ENCODE measurements at places on chromosomes 1 and 21.

GRCh38 chr1:231549733-231550447 lies 21.4 kb downstream of the TSNAX start:
- no peak for DNase-seq

GRCh38 chr1:106768077-106768476 lies 288.4 kb upstream of the PRMT6 start:
- DNase-seq, result peak; percentile 0

- no peak for DNase-seq
Measured at GRCh38 chr1:83761167-83762038, 237.5 kb downstream of the TTLL7 start.

DNA sequence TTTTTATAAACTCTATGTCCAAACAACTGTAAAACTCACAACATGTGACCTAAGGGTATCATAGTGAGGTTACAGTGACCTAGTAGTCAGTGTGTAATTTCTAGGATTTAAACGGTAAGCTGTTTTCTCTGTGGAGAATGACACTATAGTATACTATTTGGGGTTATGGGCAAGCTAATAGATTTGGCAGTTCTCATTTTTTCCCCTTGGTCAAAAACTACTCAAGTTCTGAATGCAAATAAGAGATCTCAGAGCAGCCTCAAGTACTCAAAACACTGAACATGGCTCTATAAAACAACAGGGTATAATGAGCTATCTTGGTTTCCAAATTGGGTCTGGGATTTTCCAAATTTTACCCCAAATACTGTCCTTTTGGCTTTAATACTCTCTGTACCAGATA lies 88.5 kb upstream of the HMCN1 start:
- DNase-seq, result no peak

GRCh38 chr1:229296541-229296941 lies 25.6 kb downstream of the RAB4A start:
- peak; percentile 98 for DNase-seq

GRCh38 chr1:89527750-89528381 lies 3.2 kb downstream of the LRRC8B start:
- DNase-seq, result no peak

All from epithelial cell of esophagus (primary cell).